ENCODE measurements at places on chromosomes 16 and 17.

DNA sequence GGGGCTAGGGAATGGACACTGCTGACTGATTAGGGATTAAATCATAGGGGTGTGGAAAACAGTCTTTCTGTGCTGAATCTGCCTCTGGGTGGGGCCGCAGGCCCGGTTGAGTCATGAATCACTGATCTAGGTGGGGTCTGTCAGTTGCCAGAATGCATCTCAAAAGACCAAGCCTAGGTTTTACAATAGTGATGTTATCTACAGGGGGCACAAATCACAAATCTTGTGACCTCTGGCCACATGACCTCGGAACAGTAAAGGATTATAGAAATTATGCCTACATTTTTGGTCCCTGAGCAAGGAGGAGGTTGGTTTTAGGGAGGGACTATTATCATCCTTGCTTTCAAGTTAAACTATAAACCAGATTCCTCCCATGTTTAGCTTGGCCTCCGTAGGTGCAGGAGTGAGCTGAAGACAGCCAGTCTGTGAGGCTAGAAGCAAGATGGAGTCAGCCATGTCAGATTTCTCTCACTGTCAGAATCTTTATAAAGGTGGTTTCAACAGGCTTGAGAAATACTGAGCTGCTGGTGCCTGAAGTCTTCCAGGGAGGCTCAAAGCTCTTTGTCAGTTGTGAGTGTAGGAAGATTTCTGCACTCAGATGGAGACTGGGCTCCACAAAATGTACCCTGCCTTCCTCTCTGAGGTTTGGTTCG, 12.9 kb downstream of the GNGT2 start:
- DNase-seq, result no peak

GRCh38 chr17:73423806-73424205, 112.0 kb upstream of the CDC42EP4 start:
- no peak for DNase-seq

GRCh38 chr17:40091691-40092397, 8.5 kb downstream of the NR1D1 start:
- no peak for DNase-seq

GRCh38 chr16:57529391-57530103, 6.8 kb downstream of the CCDC102A start:
- DNase-seq, result no peak

- no peak for DNase-seq
Measured at GRCh38 chr16:86372193-86372592, 138.1 kb upstream of the FOXF1 start.
